Natural killer cell treated with Interleukin-12 subunit alpha and Interleukin-12 subunit beta and Interleukin-15 and Interleukin-18, amount 100 ng/mL, for 72 hours (primary cell): ENCODE measurements at places on chromosomes 3 and 15. TPM values are rescaled to one million over a fixed set of nuclear protein-coding genes. Genes with fewer than 3 reads are reported as not detected.

POTEB2 gene
- total RNA-seq: not detected

COMMD2 gene
- total RNA-seq: 29.4 TPM

FSTL1 gene
- 1.4 TPM for total RNA-seq

AP4E1 gene
- 13.7 TPM for total RNA-seq

ANKRD63 gene
- total RNA-seq: not detected

INSYN1 gene
- total RNA-seq: not detected
